Activated CD4-positive, alpha-beta T cell treated with anti-CD3 and anti-CD28 coated beads, Interleukin-2, amount 10 ng/mL, durations not matched to agents 24 days and 14 days (primary cell): ENCODE measurements at places on chromosomes 13 and 19. TPM values are rescaled to one million over a fixed set of nuclear protein-coding genes. Genes with fewer than 3 reads are reported as not detected.

GRCh38 chr13:39910041-39910440 is 254.6 kb downstream of the COG6 start:
- DNase-seq = no peak

GRCh38 chr19:46111376-46111775 is 13.1 kb downstream of the IGFL3 start:
- no peak for DNase-seq

The NXNL1 gene
- total RNA-seq = not detected in 2 replicates

GRCh38 chr19:1357531-1358109 is 26.1 kb upstream of the NDUFS7 start:
- DNase-seq = no peak

GRCh38 chr13:96816261-96816660 is 178.0 kb downstream of the OXGR1 start:
- no peak for DNase-seq

GRCh38 chr19:57096685-57097361 is 23.0 kb upstream of the USP29 start:
- DNase-seq = no peak

- no peak for DNase-seq
Observed at GRCh38 chr19:3402631-3403443, 36.5 kb downstream of the NFIC start.

The CEACAM16 gene
- not detected in 2 replicates for total RNA-seq

DNA sequence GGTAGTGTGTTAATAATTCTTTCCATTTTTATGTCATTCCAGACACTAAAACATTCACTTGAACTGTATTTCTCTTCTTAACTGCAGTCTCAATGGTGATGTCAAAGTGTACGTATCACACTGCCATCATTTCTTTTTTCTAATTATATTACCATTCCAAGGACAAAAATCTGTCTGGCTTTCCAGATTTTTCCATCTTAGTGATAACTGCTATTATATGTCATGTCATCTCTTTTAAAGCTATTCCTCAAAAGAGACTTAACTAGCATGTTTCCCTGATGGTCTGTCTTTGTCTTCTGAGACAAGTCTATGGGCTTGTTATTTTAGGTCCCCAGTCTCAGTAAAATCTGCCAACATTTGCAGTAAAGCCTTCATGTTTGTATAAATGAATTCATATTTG is 1207.1 kb downstream of the PCDH17 start:
- DNase-seq = no peak

DNA sequence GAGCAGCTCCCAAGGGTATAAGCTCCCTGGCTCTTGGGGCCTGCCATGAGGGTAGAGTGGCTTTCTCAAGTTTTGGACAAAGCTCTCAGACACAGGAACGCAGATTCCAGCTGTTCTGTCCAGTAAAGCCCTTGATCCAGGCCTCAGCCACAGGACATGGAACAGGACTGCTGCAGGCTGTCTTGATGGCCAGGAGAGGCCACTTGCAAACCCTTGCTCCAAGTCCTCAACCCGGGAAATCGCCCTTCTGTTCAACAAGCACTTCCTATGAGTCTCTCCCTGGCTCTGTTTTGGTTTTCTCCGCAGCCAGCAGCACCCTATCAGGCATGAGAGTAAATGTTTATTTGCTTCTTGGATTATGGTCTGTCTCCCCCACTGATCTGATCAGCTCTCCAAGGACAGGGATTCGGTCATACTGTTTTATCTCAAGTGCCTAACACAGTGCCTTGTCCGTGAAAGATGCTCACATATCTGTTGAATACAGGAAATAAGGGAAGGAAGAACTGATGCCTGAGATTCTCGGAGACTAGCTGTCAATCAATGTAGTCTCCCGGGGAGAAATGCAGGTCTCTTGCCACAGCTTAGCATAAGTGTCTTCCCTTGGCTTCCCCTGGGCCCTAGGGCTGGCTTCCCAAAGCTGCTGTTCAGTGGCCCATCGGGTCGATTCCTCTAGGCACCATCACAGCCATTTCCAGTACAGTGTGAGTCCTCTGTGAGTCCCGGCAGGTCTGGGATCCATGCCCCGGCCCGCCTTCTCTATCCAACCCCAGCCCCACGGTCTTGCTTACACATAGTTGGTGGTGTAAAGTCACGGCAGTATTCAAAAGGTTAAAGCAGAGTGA is 90.8 kb downstream of the TSHZ3 start:
- no peak for DNase-seq

DNA sequence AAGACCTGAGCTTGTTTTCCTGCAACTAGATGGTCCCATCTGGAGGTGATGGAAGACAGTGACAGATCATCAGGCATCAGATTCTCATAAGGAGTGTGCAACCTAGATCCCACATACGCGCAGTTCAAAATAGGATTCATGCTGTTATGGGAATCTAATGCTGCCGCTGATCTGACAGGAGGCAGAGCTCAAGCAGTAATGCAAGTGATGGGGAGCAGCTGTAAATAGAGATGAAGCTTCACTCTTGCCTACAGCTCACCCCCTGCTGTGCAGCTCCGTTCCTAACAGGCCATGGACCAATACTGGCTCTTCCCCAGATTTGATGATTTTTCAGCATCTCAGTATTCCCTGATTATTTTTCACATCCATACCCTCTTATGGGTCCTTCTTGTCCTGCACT is 208.4 kb upstream of the RXFP2 start:
- no peak for DNase-seq

The CEACAM8 gene
- not detected in 2 replicates for total RNA-seq

DNA sequence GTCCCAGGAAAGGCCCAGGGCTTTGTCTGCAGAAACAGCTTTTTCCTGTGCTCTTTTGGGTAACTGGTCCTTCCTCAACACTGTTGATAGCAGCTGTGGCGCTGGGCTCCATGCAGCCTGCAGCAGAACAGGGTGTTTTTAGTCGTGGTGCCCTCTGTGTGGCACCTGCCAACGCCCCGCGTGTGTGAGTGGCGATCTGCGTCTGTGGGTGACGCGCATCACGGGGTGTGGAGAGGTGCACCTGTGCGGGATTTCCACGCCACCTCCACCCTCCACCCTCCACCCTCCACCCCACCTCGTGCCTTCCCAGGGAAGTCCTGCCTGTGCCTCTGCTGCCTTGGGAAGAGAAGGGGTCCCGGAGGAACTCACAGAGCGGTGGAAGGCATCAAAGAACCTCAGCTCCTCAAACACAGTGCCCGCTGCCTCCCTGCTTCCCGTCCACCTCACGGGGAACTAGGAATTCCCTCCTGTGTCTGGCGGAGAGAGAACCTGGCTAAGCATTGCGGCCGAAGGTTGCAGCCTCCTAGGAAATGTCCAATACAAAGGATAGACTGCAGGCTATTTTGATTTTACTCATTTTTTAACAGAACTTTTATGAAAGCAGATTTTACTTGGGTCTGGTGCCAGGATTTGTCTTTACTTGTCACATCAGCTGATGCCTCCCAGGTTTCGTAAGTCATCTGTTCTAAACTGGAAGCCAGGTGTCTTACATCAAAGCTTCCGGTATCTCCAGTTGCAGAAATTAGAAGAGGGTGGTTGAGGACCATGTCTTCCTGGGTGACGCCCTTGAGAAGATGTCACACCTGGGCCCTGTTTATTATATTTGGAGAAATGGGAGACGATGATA is 84.0 kb downstream of the ATP11A start:
- no peak for DNase-seq

The SIGLEC11 gene
- not detected in 2 replicates for total RNA-seq

- DNase-seq = no peak
Observed at GRCh38 chr13:96238861-96239260, 149.0 kb downstream of the HS6ST3 start.

The SMIM44 gene
- not detected in 2 replicates for total RNA-seq

GRCh38 chr13:29948244-29948643 is 97.8 kb upstream of the UBL3 start:
- DNase-seq = no peak

The CDX2 gene
- not detected in 2 replicates for total RNA-seq

The CEACAM1 gene
- total RNA-seq = 8.6 and 9.0 TPM in 2 replicates

The KCNJ14 gene
- total RNA-seq = 2.4 TPM in 2 replicates
